ENCODE measurements at places on chromosomes 4 and X.

DNA sequence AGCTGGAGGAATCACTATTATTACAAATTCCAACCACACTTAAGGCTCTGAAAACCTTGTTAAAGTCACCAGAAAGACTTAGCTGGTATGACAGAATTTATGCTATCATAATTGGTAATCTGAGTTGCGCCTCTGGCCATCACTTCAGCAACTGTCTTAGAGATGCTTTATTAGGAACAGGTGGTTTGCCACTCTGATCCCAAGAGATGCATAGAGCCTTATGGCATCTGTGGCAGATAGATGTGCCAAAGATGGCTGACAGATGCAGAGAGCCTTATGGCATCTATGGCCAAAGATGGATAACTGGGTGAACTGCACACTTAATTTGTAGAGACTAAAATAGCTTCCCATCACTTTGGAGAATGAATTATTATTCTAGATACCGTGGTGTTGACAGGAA lies 32.3 kb upstream of the PLAC8 start:
- no peak for DNase-seq

DNA sequence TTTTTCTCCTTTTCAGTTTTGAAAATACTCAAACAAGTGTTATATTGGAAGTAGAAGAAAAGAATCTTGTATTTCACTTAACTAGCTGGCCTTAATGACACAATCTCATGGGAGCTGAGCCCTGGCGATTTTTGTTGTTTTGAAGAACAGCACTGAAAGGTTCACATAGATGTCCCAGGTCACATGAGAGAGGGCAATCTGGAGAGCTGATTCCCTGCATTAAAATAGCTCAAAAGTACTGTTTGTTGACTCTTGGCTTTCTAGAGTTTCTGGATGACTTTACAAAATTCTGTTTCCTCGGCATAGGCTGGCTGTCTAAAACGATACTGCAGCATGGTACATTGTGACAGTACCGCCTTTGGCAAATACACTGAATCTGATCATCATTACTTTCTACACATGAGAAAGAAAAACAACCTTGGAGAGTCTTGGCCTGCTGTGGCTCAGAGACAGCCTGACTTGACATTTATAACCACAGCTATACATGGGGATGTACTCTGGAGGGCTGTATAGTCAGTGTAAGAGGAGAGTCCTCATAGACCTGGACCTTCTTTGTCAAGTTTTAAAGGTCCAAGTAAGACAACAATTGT lies 119.8 kb upstream of the PDLIM3 start:
- DNase-seq: no peak

DNA sequence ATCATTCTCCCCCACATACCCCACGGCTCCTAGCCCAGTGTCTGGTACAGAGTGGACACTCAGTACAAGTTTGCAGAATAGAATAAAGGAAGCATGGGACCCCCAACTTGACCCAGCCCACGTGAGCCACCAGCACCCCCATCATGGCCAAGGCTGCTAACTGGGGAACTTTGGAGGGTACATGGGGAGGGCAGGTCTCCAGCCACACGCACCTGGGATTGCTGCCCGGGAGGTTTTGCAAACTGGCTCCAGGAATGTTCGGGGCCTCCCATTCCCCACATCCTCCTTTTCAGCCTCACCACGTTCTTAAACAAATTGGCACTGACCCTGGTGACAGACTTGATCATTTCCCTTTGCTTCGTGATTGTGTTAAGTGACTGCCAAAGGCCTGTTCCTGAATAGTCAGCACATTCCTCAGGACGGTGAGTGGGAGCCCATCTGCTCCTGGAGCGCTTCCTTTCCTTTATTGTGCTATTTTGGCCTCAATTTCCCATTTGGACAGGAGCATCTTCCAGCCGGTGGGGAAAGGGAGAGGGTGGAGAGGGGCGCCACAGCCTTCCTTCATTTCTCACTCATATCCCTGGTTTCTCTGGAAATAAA lies 18.7 kb upstream of the XPNPEP2 start:
- no peak for DNase-seq

- no peak for DNase-seq
These were observed 497.5 kb downstream of the INPP4B start for GRCh38 chr4:142348613-142349021.

DNA sequence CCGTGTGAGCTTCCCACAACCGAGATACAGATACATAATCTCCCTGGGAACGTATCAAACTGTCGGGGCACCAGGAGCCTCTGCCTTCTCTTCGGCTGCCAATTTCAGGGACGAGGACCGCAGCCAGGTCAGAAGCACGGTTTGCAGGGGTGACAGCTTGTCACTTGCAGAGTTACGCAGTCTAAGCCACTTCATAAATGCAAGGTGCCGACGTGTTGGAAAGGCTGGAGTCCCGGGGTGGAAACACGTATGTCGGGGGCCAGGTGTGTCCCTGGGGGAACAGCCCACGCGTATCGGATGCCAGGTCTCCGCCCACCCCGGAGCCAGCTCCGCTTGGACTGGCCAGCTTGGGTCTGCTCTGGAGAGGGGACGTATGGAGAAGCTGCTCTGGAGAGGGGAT lies 76.3 kb upstream of the SHOX start:
- DNase-seq: no peak

GRCh38 chrX:130171446-130172126 lies at the start of gene RAB33A:
Gene RAB33A (plus strand): TSS chrX:130171962. CDS start chrX:130172063, 101 bp downstream.
- no peak for DNase-seq

DNA sequence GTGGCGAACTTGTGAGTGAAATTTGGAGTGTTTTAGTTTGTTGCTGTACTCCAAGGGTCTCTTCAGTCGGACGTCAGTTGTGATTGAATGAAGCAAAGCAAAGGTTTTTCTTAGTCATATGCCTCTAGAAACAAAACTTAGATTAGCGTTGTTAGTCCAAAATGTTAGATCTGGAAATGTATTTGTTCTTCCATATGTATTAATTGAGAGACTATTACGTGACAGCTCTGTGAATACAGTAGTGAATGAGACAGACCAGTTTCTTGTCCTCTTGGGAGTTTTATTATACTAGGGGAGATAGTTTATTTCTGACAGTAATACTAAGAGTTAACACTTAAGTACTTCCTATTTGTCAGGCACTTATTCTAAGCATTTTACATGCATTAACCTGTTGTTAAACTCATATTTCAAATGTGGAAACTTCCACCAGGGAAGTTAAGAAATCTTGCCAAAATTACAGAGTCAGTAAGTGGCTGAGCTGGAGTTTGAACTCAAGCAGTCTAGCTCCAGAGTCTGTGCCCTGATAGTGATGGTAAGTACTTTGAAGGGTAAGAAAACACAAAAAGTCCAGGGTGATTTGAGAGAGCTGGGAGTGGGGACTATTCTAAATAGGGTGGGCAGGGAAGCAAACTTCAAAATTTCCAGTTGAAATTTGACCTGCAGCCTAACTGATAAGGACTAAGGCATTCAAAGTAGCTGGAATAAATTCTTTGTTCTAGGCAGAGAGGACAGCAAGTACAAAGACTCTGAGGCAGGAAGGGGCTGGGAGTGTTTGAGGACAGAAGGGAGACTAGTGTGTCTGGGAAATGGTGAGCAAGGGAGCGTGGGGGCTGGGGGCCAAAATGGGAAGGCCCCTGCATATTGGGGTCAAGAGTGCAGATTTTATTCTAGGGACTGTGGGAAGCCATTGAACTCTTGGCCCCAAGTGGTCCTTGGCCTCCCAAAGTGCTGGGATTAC lies 17.0 kb downstream of the ADD1 start:
- DNase-seq: no peak

- DNase-seq: no peak
These were observed 101.4 kb upstream of the LINC00632 start for GRCh38 chrX:140608111-140608510.

GRCh38 chrX:130336531-130336930 lies 3.2 kb upstream of the SLC25A14 start:
- DNase-seq: no peak

DNA sequence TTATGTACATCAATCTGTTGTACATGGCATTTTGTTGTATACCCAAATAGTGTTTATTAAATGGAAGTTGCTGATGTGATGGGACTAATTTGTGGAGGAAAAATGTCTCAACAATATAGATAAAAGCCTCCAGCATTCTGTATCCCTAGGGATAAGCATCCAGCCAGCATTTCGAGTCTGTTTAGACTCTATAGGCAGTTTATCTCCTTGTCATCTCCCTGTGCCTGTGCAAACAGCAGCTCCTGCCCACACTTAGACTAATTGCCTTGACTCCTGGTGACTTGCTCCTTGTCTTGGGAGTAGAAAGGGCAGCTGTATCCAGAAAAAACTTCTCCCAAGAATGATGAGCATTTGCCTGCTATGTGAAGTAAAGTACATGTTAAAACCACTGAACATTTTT lies 83.8 kb downstream of the DOCK11 start:
- no peak for DNase-seq

DNA sequence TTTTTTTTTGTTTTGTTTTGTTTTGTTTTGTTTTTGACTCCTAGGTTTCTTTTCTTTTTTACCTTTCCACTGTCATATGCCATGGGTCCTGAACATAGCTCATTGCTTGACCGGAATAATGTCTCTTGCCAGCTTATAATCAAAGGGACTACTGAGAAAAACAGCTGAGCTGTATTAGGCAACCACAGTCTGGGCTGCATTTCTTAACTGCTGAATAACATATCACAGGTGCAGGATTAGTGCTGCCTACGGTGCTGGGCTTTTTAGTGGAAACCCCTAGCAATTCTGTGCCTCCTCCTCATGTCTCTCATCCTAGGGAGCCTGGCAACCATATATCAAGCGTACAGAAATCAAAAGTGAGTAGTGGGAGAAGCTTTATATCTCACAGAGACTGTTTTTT lies 333.5 kb downstream of the BMPR1B start:
- no peak for DNase-seq

DNA sequence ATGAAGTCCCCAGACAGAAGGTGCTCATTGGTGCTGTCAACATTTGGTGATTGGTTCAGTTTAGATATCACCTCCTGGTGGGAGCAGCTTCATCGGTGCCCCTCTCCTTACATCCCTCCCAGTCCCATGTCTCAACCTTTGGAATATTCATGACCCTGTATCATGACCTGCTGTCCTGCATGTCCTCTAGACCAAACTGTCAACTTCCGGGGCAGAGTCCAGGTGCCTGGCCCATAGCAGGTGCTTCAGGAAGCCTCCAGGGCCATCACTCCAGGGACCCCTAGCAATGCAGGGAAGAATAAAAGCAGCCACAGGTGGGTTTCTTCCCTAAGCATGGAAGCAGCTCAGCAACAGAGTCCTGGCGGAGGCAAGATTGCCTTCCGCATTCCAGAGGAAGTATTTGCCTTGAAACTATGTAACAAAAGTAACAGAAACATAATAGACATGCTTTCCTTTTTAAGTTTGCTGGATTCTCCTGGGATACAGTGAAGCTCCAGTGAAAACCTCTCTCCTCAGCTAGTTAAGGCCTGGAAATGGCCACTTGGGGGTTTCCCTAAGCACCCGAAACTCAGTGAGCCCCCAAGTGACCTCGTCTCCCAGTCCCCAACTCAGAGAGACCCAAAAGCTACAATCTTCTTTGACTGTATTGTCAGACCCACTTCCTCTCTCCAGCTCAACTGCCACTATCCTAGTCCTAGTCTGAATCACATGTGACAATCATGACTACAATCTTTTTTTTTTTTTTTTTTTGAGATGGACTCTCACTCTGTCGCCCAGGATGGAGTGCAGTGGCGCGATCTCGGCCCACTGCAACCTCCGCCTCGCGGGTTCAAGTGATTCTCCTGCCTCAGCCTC lies 1.3 kb upstream of the ATP6AP1 start:
- no peak for DNase-seq

Measured in GM12891 (cell line).